ENCODE measurements at places on chromosomes 4 and X. TPM values are rescaled to one million over a fixed set of nuclear protein-coding genes. Genes with fewer than 3 reads are reported as not detected.

Gene TBC1D19
- 31.4 TPM for total RNA-seq

Gene H2BW2
- total RNA-seq = not detected

Gene MAP3K15
- under 0.01 TPM for total RNA-seq

Gene AMOT
- total RNA-seq = 5.3 TPM

Gene IL13RA2
- total RNA-seq = under 0.01 TPM

Gene PIGA
- 10.3 TPM for total RNA-seq

Gene EFHC2
- 0.28 TPM for total RNA-seq

Gene GPRIN3
- total RNA-seq = not detected

Gene KIF4A
- 19.0 TPM for total RNA-seq

Gene MAGEA9B
- not detected for total RNA-seq

Gene CTAG2
- total RNA-seq = 27.1 TPM

Gene SATL1
- not detected for total RNA-seq

Gene FREM3
- not detected for total RNA-seq

Gene CHRNA9
- total RNA-seq = not detected

Gene FRMPD3
- under 0.01 TPM for total RNA-seq

Gene APLN
- total RNA-seq = under 0.01 TPM

Measured in IMR-90 (cell line).